ENCODE measurements at places on chromosomes 1 and 21.

- no peak for DNase-seq
Measured at GRCh38 chr1:118937413-118938072, 50.6 kb downstream of the TBX15 start.

DNA sequence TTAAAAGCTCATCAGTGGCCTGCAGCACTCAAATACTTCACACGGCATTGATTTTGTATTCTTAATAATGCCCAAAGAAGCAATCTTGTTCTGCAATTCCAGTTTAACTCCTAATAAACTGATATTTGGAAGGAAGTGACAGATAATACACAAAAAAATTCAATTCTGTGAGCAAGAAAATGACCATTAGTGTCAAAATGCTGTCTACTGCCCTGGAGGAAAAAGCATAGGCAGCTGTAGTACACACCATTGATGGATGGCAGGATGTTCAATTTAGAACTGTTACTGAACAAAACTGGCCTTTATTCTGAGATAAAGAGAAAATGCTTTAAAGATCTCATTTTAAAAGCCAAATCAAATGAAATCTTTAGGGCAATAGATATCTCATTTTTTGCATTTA lies 251.3 kb upstream of the FMN2 start:
- DNase-seq, result no peak

- DNase-seq, result no peak
Measured at GRCh38 chr1:225931270-225932136, 7.5 kb upstream of the PYCR2 start.

DNA sequence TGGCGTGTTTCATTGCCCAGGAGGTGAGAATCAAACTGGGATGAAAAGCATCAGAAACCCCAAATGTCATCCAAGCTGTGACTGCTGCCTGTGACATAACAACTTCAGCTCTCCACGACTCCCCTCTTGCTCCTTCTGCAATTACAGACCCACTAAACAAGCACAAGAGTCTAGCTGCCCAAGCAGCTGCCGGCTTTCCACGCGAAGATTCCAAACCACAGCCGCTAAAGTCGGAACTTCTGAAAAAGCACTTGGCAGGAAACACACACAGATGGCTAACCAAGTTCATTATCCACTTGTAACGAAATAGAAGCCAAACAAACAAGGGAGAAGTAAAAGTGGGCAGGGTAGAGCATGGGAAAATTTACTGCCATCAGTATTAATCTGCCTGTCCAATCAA lies 198.1 kb downstream of the SLC35F3 start:
- no peak for DNase-seq

DNA sequence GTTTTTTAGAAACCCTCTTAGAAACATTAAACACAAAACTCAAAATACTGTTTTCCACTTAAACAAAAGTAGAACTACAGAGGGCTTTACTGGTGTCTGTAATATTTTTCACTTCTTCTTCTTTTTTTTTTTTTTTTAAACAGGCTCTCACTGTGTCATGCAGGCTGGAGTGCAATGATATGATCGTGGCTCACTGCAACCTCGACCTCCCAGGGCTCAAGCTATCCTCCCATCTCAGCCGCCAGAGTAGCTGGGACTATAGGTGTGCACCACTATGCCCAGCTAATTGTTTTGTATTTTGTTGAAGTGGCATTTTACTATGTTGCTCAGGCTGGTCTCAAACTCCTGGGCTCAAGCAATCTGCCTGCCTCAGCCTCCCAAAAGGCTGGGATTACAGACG lies 194.8 kb downstream of the DAB1 start:
- no peak for DNase-seq

- DNase-seq, result no peak
Measured at GRCh38 chr1:235112297-235113182, 16.1 kb downstream of the TOMM20 start.

- DNase-seq, result no peak
Measured at GRCh38 chr21:44407493-44407892, 47.8 kb upstream of the LRRC3 start.

DNA sequence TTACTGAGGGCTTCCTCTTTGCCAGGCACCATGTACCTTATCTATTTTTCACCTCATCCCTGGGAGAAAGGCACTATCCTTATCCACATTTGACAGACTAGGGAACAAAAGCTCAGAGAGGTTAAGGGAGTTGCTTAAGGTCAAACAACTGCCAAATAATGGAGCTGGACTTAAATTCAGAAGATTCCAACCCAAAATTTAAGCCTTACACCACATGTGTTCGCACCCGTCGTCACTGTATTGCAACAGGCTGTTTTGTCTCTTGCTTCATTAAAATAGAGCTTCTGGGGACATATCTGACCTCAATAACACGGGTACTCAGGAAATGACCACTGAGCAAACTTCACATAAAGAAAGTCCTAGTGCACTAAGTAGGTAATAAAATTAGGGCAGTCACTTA lies 62.0 kb downstream of the TRABD2B start:
- no peak for DNase-seq

DNA sequence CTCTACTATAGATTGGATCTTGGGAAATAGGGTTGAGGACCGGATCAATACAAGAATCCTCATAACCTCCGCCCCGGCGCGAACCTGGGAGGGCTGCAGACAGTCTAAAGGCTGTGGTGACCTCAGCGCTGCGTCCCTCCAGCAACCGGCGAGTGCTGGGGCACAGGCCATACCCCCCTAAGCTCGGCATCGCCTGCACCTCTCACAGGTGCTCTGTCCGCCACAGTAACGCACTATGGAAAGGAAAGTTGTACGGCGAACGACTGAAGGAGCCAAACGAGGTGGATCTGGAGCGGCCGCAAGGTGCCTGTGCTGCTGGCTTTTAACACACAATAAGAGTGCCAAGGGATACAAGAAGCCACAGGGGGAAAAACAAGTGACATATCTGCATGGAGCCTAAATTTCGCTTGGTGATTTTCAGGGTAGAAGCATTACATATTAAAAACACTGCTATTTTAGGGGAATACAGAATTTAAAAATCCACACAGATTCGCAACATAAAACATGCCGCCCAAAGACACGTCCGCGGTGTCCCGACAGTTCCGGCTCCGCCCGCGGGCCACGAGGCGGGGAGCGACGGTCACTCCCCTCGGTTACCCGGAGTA lies 1.4 kb upstream of the RBM15 start:
- DNase-seq, result peak; percentile 49

- DNase-seq, result peak; percentile 23
Measured at GRCh38 chr1:10253755-10254154, 43.4 kb downstream of the KIF1B start.

DNA sequence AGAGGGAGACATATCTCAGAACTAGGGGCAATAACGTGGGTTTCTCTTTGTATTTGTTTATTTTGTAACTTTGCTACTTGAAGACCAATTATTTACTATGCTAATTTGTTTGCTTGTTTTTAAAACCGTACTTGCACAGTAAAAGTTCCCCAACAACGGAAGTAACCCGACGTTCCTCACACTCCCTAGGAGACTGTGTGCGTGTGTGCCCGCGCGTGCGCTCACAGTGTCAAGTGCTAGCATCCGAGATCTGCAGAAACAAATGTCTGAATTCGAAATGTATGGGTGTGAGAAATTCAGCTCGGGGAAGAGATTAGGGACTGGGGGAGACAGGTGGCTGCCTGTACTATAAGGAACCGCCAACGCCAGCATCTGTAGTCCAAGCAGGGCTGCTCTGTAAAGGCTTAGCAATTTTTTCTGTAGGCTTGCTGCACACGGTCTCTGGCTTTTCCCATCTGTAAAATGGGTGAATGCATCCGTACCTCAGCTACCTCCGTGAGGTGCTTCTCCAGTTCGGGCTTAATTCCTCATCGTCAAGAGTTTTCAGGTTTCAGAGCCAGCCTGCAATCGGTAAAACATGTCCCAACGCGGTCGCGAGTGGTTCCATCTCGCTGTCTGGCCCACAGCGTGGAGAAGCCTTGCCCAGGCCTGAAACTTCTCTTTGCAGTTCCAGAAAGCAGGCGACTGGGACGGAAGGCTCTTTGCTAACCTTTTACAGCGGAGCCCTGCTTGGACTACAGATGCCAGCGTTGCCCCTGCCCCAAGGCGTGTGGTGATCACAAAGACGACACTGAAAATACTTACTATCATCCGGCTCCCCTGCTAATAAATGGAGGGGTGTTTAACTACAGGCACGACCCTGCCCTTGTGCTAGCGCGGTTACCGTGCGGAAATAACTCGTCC lies 1.3 kb upstream of the OLIG2 start:
- no peak for DNase-seq

- DNase-seq, result peak; percentile 75
Measured at GRCh38 chr1:32063261-32063681, 9.5 kb upstream of the TMEM39B start.

GRCh38 chr1:47624531-47624930 lies 186.7 kb downstream of the FOXD2 start:
- DNase-seq, result peak; percentile 28
